ENCODE measurements at places on chromosomes 6 and 20.

DNA sequence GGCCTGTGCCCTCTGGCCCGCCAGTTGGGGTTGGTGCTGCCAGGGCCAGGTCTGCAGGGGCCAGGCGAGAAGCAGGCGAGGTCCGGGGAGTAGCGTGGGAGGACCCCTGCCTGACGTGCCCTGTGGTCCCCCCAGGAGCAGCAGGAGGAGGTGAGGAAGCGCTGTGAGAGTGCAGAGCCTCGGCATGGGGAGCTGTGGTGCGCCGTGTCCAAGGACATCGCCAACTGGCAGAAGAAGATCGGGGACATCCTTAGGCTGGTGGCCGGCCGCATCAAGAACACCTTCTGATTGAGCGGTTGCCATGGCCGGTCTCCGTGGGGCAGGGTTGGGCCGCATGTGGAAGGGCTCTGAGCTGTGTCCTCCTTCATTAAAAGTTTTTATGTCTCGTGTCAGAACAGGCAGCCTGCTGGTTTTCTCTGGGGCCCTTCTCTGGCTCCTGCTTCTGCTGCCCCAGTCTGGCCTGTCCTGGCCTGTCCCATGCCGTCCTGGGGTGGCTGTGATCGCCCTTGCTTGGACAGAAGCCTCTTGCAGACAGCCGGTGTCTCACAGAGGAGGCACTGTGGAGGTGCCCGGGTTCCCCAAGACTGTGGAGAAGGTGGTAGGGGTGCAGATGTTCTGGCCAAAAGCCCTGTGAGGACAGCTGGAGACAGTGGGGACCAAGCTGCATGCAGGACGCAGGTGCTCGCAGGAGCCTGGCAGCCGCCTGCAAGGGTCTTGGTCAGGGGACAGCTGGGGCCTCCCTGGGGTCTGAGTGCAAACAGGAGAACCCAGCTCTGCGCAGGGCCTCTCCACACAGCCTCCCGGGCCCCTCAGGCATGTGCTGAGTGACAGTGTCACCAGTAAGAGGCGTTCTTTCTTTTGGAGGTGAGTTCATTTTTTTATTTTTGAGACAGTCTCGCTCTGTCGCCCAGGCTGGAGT lies 3.0 kb upstream of the C20orf204 start:
- DNase-seq = no peak

GRCh38 chr6:33277663-33278391 lies 904 bp downstream of the B3GALT4 start:
- no peak for DNase-seq

DNA sequence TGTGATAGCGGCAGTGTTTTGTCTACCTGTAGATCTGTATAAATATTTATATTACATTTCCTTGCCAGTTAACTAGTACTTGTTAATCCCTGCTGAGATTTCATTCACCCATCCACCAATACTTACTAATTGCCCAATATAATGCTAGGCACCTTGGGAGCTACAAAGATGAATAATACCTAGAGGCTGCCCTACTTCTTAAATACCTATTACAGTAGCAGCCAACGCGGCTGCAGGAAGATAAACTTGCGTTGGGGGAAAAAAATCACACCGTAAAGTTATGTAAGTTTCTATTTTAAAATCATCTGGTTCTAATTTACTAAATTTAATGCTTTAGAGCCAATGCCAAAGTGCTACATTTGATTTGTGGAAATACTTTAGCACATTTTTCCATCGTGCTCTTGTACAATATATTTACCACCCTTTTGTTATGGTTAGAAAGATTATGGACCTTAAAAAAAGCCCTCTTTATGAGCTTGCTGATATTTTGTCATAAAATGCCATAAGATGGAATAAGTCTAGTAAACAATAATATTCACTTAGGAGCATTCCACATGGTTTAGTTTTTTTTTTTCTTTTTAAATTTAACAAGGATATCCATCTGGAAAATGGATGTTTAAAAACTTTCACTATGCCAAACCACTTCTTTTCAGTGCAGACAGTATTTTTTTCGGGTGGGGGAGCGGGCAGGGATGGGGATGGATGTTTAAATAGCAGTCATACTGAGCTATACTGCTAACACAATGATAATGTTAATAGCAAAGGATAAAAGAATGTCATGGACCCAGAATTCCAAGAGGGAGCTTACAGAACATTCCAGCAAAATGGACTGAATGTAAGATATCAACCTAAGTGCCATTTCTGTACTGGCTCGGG lies 13.2 kb upstream of the NEDD9 start:
- DNase-seq = no peak

GRCh38 chr6:56946368-56946767 lies 8.5 kb upstream of the BEND6 start:
- no peak for DNase-seq

GRCh38 chr6:153090241-153090930 lies 40.7 kb downstream of the RGS17 start:
- DNase-seq = no peak

DNA sequence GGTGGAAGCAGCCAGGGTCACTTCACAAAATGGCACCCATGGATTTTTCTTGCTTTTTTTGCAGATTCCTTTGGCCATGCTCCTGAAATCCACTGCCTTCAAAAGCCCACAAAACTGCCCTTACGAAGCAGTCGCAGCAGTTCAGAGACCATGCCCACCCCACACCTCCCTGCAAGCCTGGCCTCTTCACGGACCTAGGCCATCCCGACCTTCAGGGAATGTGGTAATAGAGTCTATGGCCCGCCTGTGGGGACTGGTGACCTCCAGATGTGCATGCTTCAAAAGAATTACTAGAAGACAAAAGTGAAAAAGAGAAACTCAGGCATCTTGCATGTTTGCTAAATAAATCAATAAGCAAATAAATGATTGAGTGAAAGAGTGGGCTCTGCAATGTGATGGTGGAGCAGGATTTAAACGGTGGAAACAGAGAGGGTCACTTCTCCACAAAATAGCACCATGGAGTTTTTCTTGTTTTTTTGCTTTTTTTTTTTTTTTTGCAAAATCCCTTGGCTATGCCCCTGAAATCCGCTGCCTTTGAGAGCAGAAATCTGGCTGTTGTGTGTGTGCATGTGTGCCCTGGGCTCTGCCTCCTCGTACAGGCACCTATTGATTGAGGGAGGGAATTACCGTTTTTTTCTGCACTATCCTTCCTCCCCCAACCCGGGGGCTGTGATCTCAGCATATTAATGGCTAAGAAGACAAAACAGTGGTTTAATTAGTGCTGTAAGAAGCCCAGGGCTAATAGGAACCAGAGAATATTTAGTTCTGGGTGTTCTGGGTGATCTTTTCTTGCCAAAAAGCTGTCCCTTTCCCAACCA lies 107.4 kb downstream of the PXDC1 start:
- no peak for DNase-seq

DNA sequence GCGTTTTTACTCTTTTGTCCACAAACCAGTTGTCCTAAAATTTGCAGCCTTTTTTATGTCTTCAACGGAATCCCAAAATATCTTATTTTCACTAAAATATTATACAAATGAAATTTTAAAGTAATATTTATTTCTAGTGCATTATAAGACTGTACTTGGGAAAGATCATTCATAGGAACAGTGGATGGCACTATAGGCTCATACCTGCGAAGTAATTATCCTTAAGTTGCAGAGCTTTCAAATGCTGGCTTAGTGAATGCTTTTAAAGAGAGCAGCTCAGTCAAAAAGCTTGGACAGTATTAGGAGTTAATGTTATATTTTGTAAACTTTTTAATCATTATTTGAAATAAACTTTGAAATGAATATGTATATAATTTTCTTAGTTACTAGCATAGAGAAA lies 254.9 kb downstream of the CDKAL1 start:
- no peak for DNase-seq

DNA sequence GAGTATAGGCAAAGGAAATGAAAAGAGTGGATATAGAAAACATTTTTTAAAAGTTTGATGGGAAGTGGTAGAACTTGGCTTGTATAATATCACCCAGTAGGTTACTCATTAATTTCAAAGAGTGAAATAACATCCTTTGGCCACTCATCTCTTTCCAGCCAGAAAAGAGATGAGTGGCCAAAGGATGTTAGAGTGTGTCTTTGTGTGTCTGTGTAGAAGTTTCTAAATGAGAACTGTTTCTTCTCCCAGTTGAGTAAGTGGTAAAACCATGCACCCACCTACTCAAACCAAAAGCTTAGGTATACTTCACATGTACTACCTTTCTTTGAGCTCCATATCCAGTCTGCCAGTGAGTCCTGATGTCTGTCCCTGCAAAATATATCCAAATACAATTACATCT lies 47.7 kb upstream of the TMEM244 start:
- no peak for DNase-seq

DNA sequence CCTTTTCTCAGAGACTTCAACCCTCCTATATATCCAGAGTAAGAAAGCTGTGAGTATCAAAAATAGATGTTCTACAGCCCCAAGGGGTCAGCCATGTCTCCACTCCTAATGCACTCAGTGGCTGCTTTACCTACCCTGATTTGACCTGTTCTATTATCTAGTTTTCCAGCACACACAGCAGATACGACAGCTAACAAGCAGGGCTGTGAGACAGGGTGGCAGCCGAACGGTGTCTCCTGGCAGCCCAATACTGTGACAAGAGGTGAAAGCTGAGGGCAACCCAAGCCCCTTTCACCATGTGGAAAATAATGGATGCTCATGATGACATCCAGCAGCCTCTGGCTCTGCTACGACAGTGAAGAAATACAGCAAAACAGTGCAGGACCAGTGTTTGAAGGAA lies 67.9 kb downstream of the KIF13A start:
- no peak for DNase-seq

DNA sequence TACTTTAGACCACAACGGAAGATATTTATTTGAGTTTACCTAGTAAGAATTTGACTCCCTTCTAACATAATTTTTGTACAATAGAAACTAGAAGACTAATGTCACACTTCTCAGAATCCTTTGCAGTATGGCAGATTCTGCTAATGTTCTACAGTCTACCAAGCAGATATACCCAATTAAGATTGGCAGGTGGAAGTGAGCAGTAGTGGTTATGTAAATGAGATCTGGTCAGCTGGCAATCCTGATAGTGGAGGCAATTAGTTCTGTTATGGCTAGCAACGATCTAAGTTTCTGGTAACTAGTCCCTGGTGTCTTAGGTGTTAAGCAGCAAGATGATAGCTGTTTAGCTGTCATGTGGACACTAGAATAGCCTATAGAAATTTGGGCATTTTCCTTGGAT lies 101.0 kb downstream of the CENPW start:
- DNase-seq = no peak

DNA sequence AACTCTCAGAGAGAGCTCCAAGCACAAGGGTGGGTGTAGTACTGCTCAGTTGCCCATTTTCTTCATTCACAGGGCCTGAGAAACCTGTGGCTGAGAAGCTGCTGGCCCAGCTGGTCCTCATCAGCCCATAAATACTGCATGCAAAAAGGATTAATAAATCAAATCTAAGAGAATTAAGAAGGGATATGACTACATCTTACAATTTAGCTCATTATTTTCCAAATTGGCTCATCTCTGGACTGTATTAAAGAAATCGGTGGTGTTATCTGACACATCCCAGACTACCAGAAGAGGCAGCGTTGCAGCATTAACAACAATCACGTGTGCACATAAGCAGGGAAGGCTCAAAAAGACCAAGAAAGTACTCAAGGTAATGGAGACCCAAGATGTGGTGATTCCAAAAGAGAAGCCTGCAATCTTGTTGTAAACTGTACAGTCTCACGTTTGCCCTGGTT lies 90.7 kb downstream of the CD24 start:
- DNase-seq = peak; percentile 35

GRCh38 chr6:163311830-163312229 lies 102.7 kb upstream of the QKI start:
- DNase-seq = peak; percentile 79

- DNase-seq = peak; percentile 59
Observed at GRCh38 chr6:16764188-16764950, 3.1 kb upstream of the ATXN1 start.

DNA sequence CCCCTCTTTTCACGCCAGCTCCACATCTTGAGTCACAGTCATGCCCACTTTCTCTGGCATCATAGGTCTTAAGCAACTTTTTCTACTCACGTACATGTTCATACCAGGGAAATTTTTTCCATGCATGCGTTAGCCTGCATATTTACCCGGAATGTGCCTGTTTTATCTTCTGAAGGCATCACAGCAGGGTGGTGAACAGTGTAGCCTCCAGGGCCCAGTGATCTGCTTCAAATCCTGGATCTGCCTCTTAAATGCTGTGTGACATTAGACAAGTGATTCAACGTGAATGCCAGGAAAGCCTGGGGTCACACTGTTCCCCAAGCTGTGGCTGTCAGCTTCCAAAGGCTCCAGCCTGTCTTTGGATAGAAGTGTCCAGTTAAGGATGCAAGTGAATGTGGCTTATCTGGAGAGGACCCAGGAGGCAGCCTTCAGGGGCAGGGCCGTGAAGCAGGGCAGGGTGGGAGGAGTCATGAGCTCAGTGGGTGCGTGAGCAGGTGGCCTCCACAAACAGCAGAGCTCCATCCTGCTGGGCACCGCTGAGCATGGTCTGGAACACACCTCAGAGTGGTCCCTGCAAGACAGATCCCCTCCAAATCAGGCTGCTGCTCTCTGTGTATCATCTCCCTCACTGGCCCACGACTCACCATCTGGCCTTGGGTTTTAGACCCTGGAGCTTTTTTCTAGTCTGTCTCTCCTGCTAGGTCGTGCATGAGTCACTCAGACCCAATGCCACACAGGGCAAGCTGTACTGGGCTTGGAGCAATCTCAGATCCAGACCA lies 30.4 kb upstream of the CD93 start:
- no peak for DNase-seq

DNA sequence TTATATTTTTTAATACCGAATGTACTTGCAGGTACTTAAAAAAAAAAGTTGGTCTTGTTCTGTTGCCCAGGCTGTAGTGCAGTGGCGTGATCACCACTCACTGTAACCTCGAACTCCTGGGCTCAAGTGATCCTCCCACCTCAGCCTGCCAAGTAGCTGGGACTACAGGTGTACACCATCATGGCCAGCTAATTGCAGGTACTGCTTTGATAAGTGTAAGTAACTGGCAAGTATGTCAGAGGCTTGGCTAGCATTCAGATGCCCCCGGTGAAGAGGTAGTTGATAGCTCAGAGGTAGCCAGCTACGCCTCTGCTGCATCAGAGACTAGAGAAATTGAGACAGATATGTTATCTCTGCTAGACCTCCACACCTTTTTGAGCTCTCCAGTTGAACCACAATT lies 40.5 kb downstream of the BTBD9 start:
- DNase-seq = no peak

- peak; percentile 86 for DNase-seq
Observed at GRCh38 chr6:110944681-110945151, 13.8 kb upstream of the GTF3C6 start.

DNA sequence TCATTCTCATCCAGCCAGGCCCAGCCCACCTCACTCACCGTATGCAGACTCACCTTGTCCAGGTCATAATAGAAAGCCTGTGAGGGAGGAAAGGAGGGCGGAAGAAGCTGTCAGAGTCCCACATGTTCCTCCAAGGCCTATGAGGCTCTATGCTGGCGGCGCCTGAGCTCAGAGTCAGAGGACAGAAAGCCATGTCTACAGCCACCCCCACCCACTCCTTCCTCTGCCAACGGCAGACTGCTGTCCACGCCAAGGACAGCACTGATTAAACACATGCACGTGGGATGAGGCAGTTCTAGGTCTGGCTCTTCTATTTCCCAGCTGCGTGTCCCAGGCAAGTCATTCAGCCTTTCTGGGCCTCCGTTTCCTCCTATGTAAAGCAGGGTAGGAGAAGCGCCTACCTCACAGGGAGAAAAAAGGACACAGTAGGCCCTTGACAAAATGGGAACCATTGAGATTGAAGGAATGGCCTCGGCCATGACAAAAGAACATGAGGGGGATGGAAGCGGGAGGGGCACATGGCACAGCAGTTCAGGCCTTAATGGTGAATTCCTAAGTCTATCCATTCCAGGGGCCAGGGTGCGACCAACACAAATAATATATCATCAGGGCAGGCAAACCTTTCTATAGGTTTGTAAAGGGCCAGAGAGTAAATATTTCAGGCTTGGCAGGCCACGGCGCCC lies 80.1 kb downstream of the RIPOR3 start:
- DNase-seq = no peak

All from A549 (cell line).